Pons (tissue), 1 donor: ENCODE measurements at places on chromosomes 7 and 10.

DNA sequence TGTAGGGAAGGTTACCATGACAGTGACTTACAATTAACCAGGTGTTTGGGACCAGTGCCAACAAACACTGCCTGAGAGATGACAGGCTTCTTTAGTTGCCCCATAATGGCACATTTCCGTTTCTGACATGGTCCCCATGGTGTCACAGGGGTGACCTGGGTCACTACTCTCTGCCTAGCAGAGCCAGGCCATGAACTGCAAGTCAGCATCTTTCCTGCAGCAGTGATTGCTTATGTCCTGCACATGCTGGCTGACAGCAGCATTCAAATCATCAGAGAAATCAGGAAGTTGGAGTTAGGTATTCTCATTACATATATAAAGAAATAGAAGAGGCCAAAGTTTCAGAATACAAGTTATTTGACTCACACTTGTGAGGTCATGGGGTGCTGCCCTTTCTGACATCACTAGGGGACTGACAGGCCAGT is 47.1 kb upstream of the ZNRF2 start:
- no peak for DNase-seq

GRCh38 chr10:58068809-58069208 is 198.9 kb downstream of the IPMK start:
- DNase-seq = no peak

DNA sequence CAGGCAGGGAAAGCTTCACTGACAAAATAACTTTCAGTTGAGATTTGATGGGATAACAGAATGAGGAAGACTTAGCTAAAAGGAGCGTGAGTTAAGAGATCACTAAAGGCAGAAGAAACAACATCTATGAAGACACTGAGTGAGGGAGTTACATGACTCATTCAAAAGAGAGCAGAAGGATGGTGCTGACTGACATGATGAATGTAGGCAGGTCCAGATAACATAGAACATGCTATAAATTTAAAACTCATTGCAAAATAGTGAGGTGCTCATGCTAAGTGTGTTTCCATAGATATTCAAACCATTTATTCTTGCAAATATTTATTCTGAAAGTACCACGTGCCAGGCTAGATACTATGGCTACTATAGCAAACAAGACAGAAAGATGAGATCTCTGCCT is 116.4 kb upstream of the DGKB start:
- no peak for DNase-seq

DNA sequence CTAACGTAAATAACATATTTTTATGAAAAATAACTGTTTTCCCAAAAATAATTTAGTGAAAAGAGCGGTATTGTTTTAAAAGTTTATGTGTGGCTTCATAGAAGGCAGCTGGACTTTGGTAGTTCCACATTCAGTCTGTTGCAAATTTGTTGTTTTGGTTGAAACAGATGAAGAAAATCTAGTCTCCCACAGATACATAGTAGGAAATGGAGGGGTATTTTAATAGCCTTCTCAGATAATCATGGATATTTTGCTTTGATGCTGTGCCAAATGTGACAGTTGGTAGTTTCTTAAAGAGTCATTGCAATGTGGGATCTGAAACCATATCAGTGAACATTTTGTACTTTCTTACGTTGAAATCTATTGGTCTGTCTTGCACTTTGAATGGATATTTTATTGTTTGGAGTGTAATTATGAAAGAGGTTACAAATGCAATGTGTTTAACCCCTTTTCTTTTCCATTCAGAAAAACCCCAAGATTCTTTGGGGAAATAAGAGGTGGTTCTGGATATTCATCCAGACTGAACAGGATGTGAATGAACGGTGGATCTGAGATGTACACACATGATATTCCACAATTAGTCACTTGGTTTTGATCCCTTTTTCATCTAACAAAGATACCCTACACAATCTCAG is 10.4 kb downstream of the ZNF365 start:
- DNase-seq = no peak

GRCh38 chr7:117114272-117114671 is 161.0 kb downstream of the ST7 start:
- DNase-seq = no peak

DNA sequence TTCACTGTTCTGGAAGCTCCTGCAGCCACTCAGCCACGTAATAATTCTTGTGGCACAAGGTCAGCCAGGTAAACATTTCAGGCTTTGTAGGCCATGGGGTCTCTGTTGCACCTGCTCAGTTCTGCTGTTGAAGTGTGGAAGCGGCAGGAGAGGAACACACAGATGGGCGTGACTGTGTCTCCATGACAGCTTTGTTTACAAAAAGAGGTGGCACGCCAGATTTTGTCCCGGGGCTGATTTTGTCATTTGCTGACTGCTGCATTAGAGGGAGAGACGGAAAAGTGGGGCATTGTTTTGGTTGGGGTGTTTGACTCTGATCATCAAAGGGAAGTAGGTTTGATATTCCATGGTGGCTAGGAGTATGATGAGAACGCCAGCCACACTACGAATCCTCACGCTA is 103.1 kb downstream of the PRKAG2 start:
- no peak for DNase-seq

GRCh38 chr10:12687996-12688395 is 313.5 kb downstream of the CCDC3 start:
- no peak for DNase-seq

DNA sequence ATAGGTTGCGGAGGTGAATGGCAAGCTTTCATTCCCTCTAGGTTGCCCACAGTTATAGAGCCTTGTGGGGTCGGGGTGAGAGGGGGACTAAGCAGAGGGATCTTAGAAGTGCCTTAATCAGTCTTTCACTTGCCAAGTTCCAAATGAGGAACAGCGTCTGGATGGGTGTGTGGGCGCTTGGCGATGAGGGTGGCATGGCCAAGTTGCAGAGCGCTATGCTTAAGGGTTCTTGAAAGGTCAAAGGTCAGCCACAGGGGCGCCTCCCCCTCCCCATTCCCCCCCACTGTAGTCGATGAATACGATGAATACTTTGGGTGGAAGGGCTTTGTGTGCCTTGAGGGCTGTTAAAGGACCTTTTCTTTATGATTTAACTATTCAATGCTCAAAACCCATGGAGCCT is 185.0 kb downstream of the TCF7L2 start:
- no peak for DNase-seq

DNA sequence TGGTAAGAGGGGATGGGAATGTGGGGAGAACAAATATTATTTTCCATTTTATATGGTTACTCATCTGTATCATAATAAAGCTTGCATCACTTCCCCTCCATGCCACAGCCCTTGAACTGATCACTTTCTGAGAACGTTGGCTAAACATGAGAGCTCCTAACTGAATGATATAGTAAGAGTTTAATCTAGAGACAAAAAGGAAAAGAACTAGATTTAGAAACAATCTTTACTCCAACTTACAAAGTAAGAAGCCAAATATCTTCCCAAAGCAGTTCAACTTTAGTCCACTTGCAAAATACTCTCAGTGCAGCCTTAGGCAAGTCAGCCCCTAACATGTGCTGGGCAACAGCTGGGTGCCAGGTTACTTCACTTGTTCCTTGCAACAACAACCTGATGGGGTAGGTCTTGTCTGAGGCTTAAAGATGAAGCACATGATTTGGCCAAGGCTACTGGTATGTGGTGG is 20.3 kb downstream of the SMURF1 start:
- DNase-seq = no peak

DNA sequence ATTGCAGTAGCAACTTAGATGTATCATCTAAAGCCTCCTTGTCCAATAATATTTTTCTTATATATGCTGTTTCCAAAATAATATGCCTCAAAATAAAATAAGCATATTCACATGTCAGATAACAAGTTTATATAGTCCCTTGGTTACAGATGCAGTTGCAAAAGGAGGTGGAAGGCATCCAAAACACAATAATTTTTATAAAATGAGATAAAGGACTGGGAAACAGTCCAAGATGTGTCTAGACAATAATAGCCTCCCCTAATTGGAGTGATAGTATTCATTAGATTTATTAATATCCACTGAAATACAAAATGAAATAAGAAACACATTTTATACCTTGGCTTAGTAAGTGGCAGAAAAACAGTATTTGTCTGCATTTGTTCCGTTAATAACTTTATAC is 30.3 kb downstream of the BCAP29 start:
- DNase-seq = no peak

GRCh38 chr10:28913436-28914237 is 236.3 kb downstream of the BAMBI start:
- no peak for DNase-seq

GRCh38 chr10:24467605-24468004 is 256.1 kb downstream of the ARHGAP21 start:
- DNase-seq = no peak

DNA sequence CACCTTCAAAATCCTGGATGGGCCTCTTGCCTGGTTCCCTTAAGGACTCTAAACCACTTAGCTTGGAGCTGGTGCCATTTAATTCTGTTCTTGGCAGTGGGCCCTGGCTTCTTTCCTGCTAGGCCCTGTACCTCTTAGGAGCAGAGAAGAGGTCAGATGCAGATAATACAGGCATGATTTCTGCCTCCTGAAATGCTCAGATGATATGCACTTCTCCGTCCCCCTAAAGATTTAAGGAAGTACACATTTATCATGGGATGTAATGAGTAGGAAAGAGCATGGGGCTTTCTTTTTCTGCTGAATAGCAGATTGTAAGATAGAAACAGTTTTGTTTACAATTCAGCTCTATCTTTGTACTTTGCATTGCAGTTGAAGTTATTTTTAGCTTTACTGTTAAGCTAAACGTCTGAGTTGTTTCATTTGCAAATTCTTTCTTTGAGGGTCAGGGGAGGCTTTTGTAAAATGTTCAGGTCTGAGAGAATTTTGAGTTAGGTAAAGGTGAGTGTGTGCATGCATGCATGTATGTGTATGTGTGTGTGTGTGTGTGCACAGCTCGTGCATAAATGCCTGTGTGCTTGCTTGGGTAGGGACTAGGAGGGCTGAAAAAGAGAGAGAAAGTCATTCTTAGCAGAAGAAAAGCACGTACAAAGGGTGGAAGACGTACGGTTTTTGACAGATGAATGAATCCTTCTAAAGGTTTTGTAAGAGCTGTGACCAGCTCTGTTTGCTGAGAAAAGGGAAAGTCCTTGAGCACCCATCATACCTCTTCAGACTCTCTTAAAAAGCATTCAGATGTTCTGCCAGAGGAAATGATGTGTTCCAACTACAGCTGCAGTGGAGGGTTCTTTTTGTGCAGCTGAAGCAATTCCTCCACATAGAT is 364.2 kb downstream of the AUTS2 start:
- DNase-seq = peak; percentile 13

DNA sequence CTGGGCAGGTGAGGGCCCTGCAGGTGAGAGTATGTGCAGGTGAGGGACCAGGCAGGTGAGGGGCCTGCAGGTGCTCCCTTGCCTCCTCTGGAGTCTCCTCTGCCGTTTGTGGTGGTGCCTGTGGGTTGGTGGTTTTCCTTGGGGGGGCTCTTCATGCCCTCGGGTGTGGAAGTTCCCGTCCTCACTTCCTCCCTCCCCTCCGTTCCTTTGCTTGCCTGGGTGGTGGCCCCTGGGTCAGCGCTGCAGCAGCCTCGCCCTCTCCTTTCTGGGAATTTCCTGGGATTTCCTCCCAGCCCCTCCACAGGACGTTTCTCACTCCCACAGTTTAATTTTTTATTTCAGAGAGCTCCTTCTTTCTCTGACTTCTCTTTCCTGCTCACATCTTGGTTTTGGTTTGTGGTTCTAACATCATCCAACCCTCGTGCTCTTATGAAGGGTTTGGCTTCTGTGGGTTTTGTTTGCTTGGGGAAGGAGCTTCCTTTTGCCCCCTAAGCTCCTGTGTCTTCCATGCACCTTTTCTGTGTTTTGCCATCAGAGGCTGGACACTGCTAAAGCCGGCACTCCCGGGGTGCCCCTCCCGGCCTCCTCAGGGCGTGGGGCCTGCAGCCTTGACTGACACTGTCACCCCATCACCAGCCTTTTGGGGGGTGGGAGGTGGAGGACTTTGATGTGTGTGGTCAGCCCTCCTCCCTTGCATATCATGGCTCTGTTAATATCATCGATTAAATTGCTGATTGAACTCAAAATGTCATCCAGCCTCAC is 29.2 kb upstream of the ADGRA1 start:
- DNase-seq = no peak

GRCh38 chr10:132662186-132662920 is 123.6 kb downstream of the NKX6-2 start:
- DNase-seq = no peak

DNA sequence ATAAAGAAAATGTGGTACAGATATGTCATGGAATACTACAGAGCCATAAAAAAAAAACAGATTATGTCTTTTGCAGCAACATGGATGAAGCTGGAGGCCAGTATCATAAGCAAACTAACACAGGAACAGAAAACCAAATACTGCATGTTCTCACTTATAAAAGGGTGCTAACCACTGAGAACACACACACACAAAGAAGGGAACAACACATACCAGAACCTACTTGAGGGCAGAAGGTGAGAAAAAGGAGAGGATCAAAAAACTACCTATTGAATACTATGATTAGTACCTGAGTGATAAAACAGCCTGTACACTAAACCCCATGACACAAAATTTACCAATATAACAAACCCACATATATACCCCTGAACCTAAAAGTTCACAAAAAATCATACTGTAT is 144.6 kb downstream of the TPK1 start:
- no peak for DNase-seq

DNA sequence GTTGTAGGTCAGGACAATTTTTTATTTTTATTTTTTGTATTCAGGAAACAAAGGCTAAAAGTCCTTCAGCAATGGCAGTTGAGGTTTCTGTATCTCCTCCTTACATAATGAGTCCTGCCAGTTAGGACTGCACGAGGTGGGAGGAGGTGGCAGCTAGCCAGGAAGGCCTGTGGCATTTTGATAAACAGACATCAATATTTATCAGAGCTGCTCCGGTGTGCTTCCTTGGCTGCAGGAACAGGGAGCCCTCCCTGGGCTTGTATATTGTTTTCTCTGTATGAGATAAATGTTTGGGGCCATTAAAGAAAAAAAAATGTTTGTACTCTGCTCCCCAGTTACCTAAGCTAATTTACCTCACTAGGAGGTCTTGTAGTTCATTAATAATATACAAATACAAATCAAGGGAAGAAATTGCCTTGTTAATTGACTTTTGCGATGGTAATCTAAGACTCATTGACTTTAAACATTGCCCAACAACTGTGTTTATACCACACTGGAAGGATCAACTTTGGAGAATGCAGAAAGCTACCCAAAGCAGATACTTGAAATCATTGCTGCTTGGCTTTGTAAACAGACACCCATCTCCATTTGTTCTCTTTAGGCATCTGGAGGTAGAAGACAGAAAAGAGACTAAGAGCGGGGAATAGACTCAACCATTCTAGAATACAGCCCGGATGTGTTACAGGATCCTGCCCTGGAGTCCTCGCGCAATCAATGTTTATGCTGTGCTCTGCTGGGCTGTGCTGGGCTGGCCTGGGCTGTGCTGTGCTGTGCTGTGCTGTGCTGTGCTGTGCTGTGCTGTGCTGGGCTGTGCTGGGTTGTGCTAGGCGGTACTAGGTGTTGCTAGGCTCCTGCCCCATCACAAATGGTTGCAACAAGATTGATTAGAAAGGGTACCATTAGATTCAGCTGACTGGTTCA is 36.5 kb upstream of the PDZD8 start:
- DNase-seq = no peak

- no peak for DNase-seq
These were observed 201.8 kb upstream of the PPP2R2D start for GRCh38 chr10:131698986-131699385.

GRCh38 chr7:18895456-18895855 is 222.0 kb downstream of the TWIST1 start:
- no peak for DNase-seq
